ENCODE measurements at places on chromosomes 2 and 18. TPM values are rescaled to one million over a fixed set of nuclear protein-coding genes. Genes with fewer than 3 reads are reported as not detected.

RNF152 gene
- 18.2 TPM for total RNA-seq

POLE4 gene
- 41.9 TPM for total RNA-seq

KCNJ3 gene
- 5.3 TPM for total RNA-seq

DSG4 gene
- total RNA-seq, result not detected

DNAH7 gene
- 5.0 TPM for total RNA-seq

All from mucosa of gallbladder (tissue), 1 donor.